ENCODE measurements at places on chromosomes 4 and X.

GRCh38 chr4:187666697-187667494, 328.7 kb upstream of the ZFP42 start:
- no peak for DNase-seq

DNA sequence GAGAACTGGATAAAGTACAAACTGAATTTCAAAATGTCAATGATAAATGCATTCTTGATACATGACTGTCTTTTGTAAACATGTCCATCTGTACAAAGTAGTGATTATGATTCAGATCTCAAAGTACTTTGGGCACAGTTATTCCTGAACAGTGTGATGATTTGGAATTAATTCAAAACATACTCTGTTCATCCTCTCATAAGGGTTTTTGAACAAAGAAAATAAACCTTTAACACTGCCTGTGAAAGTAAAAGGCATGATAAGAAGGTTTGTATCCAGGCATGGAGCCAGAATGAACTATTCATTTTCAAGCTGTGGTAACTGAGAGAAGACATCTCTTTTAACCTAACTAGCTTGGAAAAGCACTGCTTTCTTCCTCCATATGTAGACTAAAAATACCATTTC, 883 bp upstream of the KLHL4 start:
- DNase-seq = no peak

- no peak for DNase-seq
These were observed 154.1 kb upstream of the CXCL13 start for GRCh38 chr4:77451530-77451929.

- no peak for DNase-seq
These were observed 26.0 kb downstream of the ADH4 start for GRCh38 chr4:99117876-99118693.

DNA sequence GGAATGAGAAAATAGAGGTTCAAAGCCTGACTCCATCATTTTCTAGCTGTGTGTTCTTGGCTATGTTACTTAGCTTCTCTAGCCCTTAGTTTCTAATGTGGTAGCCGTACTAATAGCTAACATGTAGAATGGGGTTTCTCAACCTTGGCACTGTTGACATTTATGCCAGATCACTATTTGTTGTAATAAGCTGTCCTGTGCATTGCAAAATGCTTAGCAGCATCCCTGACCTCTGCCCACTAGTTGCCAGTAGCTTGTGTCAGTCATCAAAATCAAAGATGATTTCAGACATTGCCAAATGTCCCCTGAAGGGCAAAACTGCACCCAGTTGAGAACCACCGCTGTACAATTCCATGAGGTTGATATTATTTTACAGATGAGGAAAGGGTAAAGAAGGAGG, 18.3 kb upstream of the ADAMTS3 start:
- DNase-seq = no peak
